ENCODE measurements at places on chromosomes 11 and 22. TPM values are rescaled to one million over a fixed set of nuclear protein-coding genes. Genes with fewer than 3 reads are reported as not detected.

- no peak for DNase-seq
These were observed 74.5 kb downstream of the MICAL3 start for GRCh38 chr22:17949642-17950473.

GRCh38 chr11:19519912-19520641 lies 192.6 kb upstream of the NAV2 start:
- DNase-seq: no peak

GRCh38 chr22:45758603-45759002 lies 87.0 kb downstream of the ATXN10 start:
- DNase-seq: no peak

DNA sequence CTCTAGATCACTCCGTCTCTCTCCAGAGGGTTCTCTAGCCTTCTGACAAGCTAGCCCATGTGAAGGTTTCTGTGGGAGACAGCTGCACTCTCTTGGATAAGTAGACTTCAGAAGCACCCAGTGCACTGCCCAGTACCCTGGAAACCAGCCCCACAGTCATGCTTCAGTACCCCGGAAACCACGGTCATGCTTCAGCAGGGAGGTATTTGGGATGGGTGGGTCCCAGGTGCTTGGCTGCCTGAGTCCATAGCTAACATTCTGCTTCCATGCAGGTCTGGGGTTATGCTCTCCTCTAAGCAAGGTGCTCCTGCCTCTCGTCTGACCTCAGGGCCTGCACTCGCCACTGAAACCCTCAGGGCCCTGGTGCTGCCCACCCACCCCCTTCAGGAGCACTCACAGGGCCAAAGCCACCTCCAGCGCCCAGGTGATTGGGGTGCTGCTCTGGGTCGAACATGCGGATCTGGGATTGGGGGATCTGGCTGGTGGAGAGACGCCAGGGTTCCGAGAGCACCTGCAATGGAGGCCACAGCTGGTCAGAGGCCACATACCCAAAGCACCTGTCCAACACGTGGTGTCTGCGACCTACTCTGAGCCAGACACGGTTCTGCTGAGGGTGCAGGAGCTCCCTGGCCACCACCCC lies 7.3 kb upstream of the SYCE3 start:
- DNase-seq: no peak

GRCh38 chr11:79018371-79018849 lies 422.4 kb downstream of the TENM4 start:
- DNase-seq: no peak

DNA sequence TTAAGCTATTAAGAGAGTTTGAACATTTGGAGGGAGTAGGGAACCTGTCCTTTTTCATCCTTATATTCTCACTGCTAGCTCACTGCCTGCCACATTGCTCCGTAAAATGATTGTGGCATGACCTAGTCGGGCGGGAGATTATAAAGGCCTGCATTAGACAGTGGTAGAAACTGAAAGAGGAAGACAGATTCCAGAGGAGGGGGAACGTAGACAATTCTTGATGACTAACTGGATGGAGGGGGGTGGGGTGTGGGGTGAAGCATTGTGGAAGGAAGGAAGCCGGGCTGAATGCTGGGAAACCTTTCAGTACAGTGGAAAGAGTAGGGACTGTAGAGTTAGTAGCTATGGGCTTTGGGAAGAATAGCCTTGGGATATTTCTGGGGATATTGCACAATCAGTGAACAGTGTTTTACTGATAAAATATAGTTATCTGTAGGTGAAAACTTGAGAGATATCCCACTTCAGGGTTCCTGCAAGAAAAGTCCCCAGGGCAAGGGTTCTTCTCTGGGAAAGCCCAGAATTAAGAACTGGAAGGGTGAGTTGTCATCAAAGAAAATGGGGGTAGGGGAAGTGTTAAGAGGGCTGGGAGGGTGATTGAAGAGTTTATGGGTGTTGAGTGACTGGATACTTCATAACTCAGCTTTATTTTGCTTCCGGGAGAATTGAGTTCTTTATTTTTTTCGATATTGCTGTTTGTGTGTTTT lies 2.1 kb downstream of the MED15 start:
- no peak for DNase-seq

- no peak for DNase-seq
These were observed 23.3 kb downstream of the ELF5 start for GRCh38 chr11:34490304-34490703.

DNA sequence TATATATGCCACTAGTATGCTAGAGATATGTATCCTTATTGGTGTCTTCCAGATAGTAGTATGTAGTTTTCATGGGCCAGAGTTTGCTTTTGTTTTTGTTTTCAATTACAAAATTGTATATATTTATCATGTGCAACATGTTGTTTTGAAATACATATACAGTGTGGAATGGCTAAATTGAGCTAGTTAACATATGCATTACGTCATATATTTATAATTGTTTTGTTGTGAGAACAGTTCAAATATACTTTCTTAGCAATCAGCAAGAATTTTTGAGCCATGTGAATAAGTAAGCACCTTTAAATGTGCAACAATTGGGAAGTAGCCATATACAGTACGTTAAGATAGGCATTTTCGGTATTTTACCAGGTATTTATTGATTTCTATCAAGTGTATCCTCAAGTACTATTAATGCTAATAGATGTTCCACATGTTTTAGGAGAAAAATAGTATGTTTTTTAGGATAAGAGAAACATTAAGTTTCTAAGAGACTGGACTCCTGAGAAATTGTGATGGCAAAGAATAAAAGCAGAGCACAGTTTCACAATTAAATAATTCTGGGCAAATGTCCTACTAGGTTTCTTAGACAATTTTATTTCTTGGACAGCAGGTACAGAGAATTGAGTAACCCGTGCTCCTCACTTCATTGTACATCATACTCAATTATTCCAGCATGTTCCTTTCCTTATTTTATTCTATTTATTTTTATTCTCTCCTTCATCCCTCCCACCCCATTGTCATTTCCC lies 60.5 kb upstream of the SLC5A12 start:
- DNase-seq: no peak

DNA sequence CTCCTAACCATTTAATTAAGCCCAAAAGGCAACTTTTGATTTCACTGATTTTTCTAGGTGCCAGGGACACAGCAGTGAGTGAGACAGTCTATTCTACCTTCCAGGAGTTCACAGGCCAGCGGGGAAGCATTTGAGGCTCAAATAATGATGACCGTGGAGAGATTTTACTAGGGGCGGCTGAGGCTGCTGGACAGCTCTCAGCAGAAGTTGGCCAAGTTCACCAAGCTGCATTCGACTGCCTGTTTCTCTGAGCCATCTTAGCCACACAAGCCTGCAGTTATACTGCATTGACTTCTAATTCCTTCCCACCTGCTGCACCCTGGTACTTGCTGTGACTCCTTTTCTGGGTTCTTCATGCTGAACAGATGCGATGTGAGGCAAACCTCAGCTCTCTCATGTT lies 168.9 kb upstream of the TBCEL start:
- no peak for DNase-seq

GRCh38 chr11:81007046-81007445 lies 1566.2 kb upstream of the TENM4 start:
- DNase-seq: no peak

DNA sequence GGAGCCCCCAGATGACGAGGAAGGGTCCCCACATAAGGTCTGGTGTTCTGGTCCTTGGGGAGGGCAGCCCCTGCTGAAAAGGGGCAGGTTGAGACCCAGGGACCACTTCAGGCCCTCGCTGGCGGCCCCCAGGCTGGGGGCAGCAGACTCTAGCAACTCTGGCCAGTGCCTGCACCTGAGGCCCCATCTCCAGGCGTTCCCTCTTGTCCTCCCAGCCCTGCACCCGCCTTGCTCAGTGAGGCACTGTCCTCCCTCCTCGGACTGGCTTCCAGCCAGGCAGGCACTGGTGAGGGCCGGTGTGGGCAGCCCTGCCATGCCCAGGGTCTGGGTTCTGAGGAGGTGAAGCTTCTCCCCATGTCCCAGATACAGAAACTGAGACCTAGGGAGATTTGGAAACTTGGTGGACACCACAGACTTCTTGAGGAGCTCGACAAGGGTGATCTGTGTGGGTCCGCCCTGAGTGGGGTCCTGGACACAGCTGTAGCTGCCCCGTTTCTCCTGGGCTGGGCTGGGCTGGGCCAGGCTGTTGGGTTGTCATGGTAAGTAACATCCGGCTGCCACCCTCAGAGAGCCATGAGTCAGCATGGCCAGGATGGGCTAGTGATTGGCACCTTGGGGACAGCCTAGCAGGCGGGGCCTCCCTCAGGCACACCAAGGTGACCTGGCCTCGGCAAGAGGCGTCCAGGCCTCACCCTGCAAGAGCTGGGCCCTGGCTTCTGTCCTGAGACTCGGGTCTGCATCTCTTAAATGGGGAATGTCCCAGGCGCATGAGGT lies 11.1 kb upstream of the PHLDA2 start:
- DNase-seq: no peak

TTC17 gene
- 57.2 TPM for total RNA-seq

P4HA3 gene
- total RNA-seq: not detected

PHOX2A gene
- 0.19 TPM for total RNA-seq
